ENCODE measurements at places on chromosomes 1 and 21.

- no peak for DNase-seq
These were observed 26.8 kb upstream of the TARBP1 start for GRCh38 chr1:234505769-234506102.

DNA sequence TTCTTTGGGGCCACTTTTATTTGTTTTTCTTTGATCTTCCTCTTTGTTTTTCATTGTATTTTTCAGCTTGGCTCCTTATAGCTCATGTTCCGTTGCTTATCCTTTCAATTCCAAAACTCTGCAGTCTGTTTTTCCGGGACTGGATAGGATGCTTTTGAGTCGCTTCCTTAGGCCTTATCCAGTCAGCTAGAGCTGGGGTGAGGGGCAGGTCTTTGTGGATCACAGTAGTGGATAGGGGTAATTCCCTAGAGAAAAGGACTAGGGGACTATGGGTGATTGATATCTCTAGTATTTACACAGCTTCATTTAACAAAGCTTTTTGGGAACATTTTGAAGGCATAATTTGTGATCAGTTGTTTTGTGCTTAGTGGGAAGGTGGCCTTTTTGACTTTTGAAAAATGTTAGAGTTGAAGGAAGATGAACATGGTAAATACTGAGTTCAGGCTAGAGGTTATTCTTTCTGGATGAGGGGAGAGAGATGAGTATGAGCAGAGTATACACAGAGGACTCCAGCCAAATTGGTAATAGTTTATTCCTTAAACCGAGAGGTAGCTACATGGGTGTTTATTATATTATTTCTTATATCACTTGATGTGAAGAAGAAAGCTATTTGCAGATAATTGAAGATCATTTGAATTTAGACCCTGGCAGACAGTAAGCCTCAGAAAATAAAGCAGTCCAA lies 22.5 kb downstream of the CEP350 start:
- no peak for DNase-seq

GRCh38 chr1:242448910-242449645 lies 75.4 kb downstream of the PLD5 start:
- no peak for DNase-seq

DNA sequence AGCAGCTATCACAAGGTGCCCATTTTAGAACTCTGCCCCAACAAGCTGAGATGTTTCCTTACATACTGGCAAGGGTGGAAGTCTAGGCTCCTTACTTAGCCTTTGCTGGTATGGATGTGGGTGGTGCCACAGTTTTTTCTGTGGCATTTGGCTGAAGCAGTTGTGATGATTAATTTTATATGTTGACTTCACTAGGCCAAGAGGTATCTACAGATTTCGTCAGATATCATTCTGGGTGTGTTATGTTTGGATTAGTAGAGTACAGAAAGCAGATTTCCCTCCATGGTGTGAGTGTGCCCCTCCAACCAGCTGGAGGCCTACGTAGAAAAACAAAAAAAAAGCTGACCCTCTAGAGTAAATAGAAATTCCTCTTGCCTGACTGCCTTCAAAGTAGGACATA lies 317.0 kb downstream of the BARHL2 start:
- DNase-seq, result no peak

- DNase-seq, result no peak
These were observed 927 bp downstream of the UAP1 start for GRCh38 chr1:162562470-162562828.

DNA sequence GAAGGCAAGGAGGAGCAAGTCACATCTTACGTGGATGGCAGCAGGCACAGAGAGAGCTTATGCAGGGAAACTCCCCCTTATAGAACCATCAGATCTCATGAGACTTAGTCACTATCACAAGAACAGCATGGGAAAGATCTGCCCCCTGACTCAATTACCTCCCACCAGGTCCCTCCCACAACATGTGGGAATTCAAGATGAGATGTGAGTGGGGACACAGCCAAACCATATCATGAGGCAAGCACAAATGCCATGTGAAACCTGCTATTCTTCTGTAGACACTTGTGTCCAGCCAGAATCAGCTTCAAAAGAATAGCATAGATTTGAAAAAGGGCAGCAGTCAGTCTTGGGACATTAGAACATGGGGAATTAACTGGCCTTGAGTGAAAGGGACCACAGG lies 32.2 kb upstream of the UBE2U start:
- no peak for DNase-seq

DNA sequence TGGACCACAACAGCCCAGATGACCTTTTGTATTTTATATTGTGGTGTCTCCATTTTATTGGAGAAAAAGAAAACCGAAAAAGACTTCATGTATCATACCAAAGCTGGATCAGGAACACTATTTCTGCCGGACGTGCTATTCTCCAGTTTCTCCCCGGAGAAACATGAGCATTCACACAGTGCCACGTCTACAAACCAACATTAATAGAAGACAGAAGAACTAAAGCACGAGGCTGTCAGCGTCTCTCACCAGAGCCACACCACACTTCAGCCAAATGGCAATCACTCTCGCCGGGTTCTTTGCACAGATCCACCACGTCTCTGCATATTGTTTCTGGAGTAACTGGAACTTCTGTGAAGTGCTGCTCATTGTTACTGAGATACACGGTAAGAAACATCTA lies 24.8 kb downstream of the TP53BP2 start:
- DNase-seq, result no peak

Data from activated effector memory CD4-positive, alpha-beta T cell treated with Interleukin-2 at 50 U/mL for 16 hours (primary cell).